ENCODE measurements at places on chromosomes 4 and X.

- DNase-seq, result no peak
These were observed 97.1 kb upstream of the BMPR1B start for GRCh38 chr4:94660614-94661013.

- DNase-seq, result no peak
These were observed 154.9 kb upstream of the GYPA start for GRCh38 chr4:144295286-144295995.

- DNase-seq, result no peak
These were observed 269.3 kb downstream of the GPM6A start for GRCh38 chr4:175542786-175543185.

GRCh38 chrX:34657726-34658070, 613 bp upstream of the TMEM47 start:
- no peak for DNase-seq

GRCh38 chrX:54444752-54445151, 4.5 kb downstream of the TSR2 start:
- no peak for DNase-seq

Measured in nucleus accumbens (tissue), 56 donors.